SHP77 (cell line): ENCODE measurements at places on chromosomes 12 and 14.

DNA sequence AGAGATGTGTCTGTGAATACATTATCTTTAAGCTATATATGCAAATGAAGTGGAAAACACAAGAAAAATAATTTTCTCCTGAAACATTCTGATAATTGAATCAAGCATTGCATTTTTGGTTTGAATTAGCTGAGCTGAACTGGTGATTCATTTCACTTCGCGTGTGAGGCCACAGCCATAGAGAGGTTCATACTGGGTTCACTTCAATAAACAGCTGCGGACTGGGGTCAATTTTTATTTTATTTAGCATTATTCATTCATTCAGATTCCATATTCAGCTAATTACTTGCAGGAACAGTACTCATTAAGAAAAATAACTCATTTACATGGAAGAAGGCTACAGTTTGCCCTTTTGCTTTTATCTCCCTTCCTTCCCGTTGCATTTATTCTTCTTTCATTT, 195.2 kb upstream of the LRIG3 start:
- no peak for DNase-seq

DNA sequence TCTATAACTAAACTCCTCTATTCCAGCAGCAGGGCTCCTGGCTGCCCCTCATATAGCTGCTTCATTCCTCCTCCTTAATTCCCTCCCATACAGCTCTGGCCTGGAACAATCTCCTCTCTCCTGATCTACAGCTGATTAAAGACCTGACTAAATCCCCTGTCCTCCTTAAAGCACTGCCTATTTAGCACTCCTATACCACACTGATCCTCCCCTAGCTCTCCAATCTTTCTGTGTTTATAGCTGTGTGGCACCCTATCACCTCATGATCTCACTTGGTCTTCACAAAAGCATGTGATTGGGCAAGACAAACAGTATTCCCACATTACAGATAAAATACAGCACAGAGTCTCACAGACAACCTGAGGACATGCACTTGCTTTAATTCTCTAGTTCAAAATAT, 17.4 kb downstream of the FMNL3 start:
- DNase-seq = no peak

DNA sequence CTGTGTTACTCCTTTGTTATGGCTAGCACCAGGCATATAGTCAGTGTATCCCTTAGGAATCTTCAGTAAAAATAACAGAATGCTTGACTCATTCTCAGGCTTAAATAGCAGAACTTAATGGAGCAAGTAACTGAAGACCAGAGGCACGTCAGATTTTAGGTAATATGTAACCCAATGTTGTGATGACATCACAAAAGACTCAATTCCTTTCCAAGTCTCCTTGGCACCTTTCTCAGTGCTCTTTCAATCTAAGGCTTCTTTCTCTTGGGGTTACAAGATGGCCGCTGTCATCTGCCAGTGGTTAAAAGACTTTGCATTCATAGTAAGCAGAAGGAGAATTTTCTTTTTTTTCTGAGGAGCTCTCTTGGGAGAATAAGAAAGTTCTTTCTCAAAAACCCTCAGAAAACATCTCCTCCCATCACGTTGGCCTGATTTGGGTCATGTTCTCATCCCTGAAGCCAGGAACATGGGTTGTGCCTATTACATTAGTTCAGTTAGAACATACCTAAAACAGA, 33.4 kb upstream of the DCN start:
- DNase-seq = no peak

GRCh38 chr12:25800101-25800500, 158.4 kb upstream of the RASSF8 start:
- DNase-seq = no peak

- DNase-seq = peak; percentile 19
Measured at GRCh38 chr12:18320036-18320617, 58.8 kb downstream of the PIK3C2G start.

DNA sequence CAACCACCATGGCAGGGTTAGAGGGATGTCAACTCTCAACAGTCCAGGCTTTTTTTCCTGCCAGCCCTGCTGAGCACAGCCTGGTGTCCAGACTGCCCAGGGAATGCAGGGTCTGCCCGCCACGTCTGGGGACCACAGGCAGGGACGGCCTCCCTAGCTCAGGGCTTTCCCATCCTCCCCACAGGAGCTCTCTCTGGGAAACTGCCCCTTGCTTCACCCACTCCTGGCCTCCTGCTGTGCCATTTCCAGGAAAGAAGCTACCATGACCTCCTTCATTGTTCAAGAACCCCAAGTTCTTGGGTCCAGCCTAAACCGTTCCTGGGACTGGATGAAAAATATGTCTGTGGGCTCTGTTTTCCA, 4.8 kb downstream of the SCNN1A start:
- DNase-seq = no peak

- no peak for DNase-seq
Measured at GRCh38 chr14:101073598-101073965, 170.1 kb upstream of the RTL1 start.

- DNase-seq = no peak
Measured at GRCh38 chr12:52086366-52086765, 6.9 kb downstream of the SMIM41 start.

DNA sequence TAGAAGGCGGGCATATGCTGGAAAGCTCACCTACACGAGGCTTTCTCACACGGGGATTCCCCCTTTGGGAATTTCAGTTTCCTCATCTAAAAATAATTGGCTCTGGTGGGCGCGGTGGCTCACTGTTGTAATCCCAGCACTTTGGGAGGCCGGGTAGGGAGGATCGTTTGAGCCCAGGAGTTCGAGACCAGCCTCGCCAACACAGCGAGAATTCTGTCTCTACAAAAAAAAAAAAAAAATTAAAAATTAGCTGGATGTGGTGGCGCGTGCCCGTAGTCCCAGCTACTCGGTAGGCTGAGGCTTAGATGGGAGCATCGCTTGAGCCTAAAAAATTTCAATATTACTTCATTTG, 400 bp upstream of the NDUFA12 start:
- no peak for DNase-seq

- DNase-seq = peak; percentile 77
Measured at GRCh38 chr12:47730341-47730744, 5.1 kb upstream of the ENDOU start.

- no peak for DNase-seq
Measured at GRCh38 chr14:94523265-94523664, 14.0 kb upstream of the SERPINA12 start.

GRCh38 chr12:53746592-53747092, 5.1 kb downstream of the CISTR start:
- DNase-seq = peak; percentile 78

GRCh38 chr12:67148265-67148664, 120.9 kb upstream of the CAND1 start:
- DNase-seq = no peak

DNA sequence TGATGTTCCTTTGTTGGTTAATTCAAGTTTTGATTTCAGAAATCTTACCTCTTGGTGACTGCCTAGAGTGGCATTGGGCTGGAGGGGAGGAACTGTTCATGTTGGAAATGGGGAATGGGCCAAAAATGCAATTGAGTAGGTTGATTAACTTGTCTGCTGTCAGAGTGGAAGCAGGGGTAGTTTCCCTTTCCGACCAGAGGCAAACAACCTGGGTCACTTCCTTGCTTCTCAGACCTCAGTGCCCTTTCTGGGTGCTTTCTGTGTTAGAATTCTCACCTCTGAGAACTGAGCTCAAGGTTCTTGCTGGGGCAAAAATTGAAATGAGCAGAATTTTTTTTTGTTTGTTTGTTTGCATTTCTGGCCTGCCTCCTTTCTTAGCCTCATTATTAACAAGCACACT, 2.3 kb upstream of the M6PR start:
- DNase-seq = no peak

GRCh38 chr12:12992418-12993130, 7.5 kb downstream of the HEBP1 start:
- DNase-seq = no peak

DNA sequence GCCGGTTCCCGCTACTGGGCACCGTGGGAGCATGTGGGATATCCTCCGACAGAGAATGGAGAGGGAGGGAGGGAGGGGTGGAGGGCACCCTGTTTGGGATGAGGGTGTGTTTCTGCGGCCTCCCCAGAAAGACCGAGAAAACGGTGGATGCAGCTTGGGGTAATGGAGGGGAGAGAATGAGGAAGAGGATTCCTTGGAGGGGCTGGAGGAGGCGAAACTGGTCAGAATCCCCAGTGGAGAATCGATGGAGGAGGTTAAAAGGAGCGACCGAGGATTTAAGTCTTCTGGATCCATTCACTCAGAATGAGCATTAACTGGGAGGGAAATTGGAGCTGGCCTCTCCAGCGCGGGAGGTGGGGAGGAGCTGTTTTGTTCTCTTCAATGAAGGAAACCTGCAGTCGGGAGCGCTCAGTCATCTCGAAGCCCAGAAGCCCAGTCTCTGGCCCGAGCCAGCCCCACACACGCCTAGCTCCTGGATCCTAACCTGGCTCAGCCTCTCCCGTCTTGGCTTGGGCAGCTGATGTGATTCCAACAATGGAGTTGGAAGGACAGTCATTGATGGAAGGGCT, 581 bp downstream of the ARG2 start:
- DNase-seq = peak; percentile 27

DNA sequence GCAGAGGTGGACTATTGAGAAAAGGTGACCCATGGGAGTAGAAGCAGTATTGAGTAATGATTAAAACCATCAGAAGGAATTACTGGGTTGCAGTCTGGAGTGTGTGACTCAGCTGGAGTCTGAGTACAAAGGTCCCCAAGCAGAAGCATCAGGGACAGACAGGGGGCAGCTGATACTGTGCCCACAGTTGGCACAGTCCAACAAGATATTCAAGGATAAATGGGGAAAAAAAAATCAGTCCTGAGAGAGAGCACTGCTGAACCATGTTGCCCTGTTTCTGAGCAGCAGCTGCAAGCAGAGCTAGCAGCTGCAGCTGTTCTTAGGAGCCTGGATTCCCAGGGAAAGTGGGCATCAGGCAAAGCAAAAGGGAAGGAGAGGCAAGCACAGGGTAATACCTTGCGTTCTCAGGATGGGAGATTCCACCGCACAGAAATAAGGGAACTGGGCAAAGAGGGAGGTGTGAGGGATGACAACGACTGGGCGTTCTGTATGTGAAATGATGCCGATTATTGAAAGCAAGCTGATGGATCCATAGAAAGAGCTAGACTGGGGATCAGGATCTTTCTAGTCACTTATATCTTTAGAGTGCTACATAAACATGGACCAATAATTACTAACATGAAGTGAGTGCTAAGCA, 17.7 kb downstream of the NEUROD4 start:
- DNase-seq = no peak

DNA sequence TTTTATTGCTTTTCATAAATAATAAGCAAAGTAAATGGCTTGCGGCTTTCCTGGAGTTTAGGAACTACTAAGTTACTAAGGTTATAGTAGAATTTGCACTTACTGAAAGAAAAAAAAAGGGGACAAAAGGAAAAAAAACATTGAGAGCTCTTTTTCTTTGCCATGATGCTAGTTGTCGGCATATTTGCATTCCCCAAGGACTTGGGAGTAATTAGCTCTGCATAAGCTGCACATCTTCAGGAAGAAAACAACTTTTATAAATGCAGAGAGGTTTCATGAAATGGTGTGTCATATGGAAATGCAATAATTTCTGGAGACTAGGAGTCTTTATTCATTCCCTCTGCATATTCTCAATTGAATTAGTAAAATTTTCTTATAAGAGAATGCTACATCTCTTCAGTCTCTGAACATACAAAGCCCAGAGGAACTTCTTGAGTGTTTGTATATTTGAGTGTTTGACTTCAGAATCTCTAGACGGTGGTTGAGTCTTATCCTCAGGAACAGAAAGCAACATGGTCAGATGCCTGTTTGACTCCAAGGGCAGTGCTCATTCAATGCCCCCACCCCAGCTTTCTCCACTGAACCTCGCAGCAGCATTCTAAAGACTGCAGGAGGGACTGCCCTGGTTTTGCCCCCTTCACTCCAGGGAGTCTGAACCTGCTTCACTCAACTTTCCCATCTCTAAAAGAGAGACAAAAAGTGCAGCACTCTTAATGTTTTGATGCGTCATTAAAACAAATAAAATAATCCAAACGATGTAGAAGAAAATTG, 158.9 kb upstream of the EEA1 start:
- no peak for DNase-seq

GRCh38 chr12:27549236-27549800, 25.3 kb downstream of the PPFIBP1 start:
- DNase-seq = no peak

DNA sequence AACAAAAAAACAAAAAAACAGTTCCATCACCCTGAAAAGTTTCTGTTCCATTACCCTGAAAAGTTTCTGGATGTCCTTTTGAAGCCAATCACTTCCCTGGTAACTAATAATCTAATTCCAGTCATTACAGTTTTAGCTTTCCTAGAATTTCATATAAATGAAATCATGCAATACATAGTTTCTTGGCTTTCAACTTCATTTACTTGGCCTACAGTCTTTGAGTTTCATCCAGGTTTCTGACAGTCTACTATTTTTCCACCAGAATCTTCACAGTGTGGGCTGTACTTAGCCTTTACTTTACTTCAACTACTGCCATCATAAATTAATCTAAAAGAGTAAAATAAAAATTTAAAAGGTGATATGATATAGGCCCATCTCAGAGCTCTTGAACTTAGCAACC, 55.5 kb downstream of the RPS6KA5 start:
- no peak for DNase-seq

- no peak for DNase-seq
Measured at GRCh38 chr14:58465421-58465820, 37.9 kb downstream of the KIAA0586 start.

DNA sequence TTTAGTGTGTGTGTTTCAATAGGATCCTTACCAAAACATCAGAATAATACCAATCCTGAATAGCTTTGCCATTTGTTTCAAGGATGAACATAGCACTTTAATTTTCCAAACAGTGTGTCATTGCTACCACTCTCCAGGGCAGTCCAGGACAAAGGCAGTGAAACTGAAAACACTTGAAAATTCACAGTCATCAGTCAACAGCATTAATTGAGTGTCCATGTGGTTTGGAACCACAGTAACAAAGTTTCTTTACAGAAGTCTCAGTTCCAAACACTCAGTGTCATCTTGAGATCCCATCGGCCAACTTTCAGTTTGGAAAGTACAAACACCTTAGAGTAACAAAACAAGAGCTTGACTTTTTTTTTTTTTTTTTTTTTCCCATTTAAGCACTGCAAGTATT, 228.4 kb upstream of the SOX5 start:
- DNase-seq = no peak

- DNase-seq = no peak
Measured at GRCh38 chr14:76015668-76016067, 30.1 kb downstream of the IFT43 start.

DNA sequence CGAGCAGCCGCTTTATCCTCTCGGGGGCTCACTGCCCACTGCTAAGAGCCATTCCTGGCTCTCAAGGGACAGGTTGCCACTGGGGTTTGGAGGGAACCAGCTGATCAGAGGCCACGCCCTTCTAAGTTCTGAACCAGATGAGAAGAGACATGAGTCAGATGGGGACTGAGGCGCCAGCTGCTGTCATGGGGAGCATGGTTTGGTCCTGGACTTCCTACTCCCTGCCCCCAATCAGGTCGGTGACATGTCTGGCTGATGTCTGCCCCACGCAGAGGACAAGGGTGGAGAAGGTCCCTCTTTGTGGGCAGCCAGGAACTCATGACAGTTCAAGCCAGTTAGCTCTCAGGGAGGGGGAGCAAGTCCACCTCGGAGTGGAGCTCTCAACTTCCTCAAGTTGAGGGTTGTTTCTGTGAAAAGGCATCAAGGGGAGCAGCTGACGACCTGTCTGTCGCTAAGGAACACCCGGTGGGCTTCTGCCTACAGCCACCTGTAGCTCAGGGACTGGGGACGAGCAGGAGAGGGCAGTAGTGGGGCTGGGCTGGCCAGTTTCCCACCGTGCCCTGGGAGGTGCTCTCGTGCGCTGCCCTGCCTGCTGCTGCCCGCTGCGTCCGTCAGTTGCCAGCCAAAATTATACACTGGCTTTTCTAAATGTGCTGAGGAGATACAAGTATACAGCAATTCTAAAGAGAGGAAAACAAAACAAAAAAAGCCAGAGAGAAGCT, 20.5 kb downstream of the PSMC1 start:
- no peak for DNase-seq
